RKO (cell line): ENCODE measurements at places on chromosomes 4 and X.
A peak's percentile ranks its signal among the peaks of the same experiment; 100 is the strongest.

DNA sequence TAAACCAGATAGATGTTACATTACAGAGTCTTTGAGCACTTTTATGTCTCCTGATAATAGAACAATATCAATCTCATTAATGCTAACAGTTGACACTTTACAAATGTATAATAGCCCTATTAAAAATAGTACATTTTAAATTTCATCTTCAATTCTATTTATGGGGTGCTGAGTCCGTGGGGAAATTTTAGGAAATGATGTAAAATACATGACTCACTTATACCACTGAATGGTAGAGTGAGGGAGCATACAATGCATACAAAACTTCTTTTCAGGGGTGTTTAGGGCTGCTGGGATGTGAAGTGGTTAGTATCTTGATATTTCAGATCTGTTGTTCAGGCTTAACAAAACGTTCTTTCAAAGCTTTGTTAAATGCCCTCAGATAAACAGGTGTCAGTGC lies 696.2 kb downstream of the TRAM1L1 start:
- no peak for DNase-seq

DNA sequence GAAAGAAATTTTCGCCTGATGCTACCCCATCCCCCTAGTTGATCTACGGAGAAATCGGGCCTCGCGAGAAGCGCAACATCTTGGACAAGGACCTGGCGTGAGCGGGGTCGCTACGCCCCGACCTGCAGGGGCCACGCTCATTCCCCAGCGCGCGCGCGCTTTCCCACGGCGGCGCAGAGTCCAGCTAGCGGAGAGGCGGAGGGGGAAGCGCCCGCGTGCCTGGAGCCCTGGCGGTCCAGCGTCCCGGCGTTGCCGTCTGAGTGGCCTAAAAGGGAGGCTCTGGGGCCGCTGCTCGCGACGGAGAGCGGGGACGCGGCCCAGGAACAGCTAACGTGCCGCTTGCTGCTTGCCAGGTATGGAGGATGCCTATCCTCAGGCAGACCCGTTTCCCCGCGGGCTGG lies 6.0 kb upstream of the SOX3 start:
- DNase-seq, result no peak

DNA sequence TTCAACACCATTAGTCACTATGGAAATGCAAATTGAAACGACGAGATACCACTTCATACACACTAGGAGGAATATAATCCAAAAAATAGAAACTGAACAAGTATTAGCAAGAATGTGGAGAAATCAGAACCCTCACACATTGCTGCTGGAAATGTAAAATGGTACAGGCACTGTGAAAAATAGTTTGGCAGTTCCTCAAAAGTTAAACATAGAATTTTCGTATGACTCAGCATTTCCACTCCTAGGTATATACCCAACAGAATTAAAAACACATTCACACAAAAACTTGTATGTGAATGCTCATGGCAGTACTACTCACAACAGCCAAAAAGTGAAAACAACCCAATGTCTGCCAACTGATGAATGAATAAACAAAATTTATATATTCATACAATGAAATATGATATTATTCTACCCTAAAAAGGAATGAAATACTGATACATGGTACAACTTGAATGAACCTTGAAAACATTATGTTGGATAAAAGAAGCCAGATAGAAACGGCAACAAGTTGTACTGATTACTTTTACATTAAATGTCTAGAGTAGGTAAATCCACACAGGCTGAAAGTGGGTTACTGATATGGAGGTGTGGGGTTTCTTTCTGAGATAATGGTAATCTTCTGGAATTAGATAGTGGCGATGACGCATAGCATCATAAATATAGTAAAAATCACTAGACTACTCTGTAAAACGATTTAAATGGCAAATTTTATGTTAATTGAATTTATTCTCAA lies 22.3 kb downstream of the TEC start:
- DNase-seq, result no peak

DNA sequence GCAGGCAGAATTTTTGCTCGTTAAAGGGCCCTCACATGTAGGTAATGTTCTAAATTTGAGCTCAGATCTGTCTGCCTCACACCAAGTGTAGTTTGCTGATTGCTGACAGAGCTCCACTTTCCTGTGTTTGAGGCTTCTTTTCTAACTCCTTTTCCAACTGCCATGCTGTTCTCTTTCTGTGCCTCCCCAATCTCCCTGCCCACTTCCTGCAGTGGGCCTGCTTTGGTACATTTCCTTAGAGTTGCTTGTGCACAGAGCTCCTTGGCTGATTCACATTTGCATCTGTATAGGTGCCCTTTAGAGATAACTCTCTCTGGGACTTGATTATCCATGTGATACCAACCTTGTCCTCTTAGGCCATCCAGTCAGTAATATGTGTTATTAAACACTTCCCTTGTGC lies 4.5 kb downstream of the MED28 start:
- DNase-seq, result no peak

DNA sequence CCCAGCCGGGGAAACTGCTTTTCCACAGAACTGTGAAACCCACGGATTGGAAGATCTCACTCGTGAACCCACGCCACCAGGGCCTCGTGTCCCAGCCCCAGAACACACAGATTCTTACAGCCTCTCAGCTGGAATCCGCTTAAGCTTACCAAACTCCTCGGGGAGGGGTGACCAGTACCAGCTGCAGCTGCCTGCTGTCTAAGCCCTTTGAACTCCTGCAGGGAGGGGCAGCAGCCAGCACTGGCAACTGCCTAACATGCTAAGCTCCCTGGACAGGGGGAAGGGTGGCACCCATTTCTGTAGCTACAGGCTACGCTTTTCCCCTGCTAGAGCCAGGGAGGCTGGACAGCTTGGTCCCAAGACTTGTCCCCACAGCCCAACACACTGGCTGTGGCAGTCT lies 38.4 kb downstream of the TBL1X start:
- DNase-seq, result no peak

GRCh38 chr4:48015678-48016077 lies 803 bp downstream of the CNGA1 start:
- no peak for DNase-seq

GRCh38 chrX:95919605-95920004 lies 765.0 kb upstream of the DIAPH2 start:
- DNase-seq, result no peak

DNA sequence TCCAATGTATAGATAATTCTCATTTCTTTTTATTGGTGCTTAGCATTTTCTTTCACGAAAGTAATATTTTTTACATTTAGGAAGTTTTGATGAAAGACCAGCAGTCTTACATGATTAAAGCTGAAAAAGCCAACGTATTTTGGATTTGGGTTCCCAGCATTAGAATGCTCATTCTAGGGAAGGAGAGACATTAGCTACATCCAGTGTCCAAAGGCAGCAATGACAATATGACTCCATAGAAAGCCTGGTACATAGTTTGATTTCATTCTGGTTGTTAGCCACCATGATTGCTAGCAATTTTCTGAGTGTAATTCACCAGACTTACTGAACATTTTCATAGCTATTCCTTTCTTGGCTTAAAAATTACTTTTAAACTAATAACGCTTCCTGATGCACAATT lies 1397.5 kb downstream of the PCDH7 start:
- peak; percentile 27 for DNase-seq

GRCh38 chr4:116952530-116953136 lies 132.7 kb downstream of the TRAM1L1 start:
- no peak for DNase-seq

DNA sequence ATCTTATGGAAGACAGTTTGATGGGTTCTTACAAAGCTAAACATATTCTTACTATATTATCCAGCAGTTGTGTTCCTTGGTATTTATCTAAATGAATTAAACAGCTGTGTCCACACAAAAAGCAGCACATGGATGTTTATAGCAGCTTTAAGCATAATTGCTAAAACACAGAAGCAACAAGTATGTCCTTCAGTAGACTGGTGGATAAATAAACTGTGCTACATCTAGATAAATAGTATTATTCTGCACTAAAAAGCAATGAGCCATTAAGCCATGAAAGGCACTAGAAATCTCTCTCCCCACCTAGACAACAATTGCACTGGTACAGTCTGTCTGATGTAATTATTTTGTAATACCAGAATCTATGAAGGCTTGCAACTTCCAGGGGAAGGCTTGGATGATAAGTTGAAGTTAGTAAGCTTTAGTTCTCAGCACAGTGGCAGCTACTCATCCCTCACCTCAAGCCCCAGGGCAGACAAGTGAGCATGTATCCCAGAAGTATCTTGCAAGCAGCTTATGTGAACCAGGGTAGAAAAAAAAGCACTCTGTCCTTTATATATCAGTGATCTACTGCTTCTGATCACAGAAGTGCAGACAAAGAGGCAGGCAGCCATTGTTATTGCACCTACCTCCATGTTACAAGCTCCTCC lies 36.9 kb downstream of the WDR17 start:
- no peak for DNase-seq

DNA sequence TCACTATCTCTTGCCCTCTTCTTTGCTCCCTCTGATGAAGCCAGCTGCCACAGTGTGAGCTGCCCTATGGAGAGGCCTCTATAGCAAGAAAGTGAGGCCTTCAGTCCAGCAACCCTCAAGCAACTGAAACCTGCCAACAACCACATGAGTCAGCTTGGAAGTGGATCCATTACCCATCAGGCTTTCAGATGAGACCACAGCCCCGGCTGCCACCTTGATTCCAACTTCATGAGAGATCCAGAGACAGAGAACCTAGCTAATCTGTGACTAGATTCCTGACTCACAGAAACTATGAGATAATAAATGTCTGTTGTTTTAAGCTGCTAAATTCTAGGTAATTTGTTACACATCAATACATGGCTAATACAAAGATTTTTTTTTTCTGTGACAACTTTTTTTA lies 20.4 kb upstream of the WAS start:
- DNase-seq, result peak; percentile 7

DNA sequence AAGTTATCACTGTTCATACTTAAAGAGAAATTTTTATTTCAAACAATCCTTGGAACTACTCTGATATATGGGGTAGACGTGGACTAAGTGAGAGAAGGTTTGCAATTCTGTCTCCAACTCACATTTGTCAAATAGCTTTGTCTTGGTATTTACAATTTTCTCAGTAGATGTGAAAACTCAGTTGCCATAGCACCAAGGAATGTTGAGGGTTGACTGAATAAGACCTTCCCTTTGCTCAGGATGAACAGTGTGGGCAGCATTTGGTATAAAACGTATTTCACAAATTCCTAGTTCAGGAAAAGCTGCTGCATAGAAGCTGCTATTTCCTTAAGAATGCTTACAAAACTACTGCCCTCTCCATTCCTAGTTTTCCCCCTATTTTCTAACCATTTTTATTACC lies 399.5 kb downstream of the NKX6-1 start:
- no peak for DNase-seq

GRCh38 chrX:134885336-134886001 lies 105.3 kb upstream of the SMIM10 start:
- no peak for DNase-seq

DNA sequence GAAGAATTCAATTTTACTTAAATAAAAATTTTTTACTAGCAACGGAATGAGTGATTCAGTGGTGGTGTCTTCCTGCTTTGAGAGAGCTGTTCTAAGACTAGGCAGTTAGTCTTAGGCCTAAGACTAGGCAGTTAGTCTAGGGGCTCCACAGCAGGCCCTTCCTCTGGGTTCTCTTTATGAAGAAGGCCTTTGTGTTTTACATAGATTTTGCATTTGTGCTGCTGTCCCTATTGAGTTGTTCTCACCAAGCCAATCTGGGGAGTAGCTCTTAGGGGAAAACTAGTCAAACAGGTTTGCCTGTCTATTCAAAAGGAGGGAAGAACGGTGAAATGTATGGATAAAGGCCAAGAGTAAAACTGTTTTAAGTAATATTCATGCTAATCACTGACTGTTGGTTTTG lies 7.6 kb downstream of the UGT8 start:
- no peak for DNase-seq

- no peak for DNase-seq
Measured at GRCh38 chr4:118410138-118410537, 57.3 kb upstream of the PRSS12 start.

- DNase-seq, result no peak
Measured at GRCh38 chrX:39462835-39463234, 634.9 kb downstream of the BCOR start.

GRCh38 chr4:140602714-140603113 lies 34.0 kb upstream of the UCP1 start:
- DNase-seq, result no peak

DNA sequence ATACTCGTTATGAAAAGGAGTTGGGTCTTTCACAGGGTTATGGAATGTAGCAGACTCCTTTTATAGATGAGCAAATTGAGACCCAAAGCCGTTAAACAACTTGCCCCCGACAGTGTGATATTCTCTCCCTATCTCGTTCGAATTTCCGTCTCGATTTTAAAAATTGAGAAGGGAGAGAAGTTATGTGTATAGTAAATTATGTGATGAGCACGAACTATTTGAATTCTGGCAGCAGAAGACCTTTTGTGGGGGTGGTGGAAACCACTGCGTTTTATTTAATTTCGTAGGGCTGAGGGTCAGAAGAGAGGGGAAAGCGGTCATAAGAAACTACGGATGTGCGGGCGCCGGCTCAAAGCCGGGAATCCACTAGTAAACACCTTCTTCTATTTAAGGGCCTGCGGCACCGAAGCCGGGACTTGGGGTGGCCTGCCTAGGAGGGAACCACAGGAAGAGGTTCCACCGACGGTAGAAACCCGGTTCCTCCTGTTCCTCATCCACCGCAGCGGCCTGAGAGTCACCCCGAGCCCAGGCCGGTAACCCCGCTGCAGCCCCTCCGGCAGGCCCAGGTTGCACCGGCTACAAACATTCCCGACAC lies 1.5 kb upstream of the DDX3X start:
- peak; percentile 62 for DNase-seq

DNA sequence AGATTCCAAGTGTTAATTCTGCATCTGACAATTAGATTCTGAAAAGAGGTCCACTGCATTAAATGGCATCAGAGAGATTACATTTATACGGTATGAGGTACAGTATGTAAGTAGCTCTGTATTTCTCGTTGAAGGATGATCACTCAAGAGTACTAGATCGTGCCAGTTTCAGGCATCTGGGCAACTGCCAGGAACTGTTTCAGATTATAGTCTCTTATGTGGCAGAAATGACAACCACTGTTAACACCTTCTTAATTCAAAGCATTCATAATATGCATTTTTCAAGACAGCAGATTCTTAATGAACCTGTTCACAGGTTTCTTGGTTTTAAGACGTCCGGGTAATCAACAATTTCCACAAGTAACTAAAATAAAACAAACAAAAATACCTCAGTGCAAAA lies 1.6 kb downstream of the ANKRD50 start:
- DNase-seq, result peak; percentile 76

DNA sequence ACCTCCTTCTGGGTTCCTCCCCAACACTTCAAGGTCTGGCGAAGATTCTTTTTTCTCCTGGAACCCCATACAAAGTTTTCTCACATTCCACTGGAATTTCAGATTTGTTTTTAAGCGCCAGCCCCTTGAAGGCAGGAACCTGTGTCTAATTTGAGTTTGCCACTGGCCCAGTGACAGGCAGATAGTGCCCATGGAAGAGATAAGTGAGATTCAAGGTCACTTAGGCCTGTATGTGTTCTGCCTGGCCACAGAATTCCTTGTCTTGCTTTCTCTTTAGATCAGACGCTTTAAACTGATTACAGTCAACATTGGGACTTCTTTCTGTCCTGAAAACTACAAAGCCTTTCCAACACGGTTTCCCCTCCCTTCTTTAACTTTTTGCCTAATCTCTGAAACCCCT lies 11.2 kb downstream of the ATOH1 start:
- no peak for DNase-seq
